Tibial artery (tissue), 4 donors: ENCODE measurements at places on chromosomes 11 and 22.

DNA sequence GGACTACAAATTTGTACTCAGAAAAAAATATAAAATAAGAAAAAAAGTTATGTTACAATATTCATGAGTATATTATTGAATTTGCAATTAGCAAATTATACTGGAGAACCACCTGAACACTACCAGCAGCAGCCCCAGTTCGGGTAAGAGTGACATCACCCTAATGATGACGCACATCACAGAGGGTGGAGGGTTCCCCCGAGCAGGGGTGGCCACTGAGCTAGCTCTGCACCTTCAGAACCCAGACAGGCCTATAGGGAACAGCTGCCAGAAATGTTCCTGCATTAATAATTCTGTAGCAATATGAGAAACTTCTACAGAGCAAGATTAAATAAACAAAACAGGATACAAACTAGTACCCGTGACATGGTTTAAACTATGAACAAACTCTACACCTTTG is 17.5 kb upstream of the ARAP1 start:
- no peak overlapping the region for H3K27ac ChIP-seq
- H3K36me3 ChIP-seq: no peaks in the 10 kb centered on the region

DNA sequence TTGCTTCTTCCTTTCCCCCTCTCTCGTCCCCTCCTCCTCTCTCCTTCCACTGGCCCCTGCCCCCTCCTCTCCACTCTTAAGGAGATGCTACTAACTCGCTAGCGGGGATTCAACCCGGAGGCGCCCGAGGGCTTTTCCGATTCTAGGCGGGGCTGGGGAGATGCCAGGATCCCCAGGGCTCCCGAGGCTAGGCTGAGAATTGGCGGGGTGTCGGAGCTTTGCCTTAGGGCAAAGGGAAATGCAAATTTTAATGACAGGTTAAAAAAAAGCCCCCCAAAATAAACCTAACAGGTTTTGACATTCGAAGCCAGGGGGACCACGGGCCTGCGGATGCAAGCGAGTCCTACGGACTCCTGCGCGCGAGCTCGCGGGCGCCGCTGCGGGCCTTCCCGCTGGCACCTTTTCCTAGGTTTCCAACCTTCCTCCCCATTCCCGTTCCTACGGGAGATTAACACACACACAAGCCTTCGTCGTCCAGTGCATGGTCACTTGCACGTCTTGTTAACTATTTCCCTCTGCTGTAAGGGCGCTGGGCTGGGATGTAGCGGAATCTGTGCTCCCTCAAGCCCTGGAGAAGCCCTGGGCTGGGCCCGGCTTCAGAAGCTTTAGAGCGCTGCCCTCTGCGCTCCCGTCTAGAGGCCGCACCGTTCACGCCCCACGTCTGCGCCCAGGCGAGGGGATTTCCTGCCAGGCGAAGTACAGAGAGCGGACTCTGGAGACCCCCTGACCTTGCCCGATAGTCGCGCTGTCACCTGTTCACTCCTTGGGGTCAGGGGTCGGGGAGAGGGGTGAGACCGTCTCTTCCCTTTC is 729 bp upstream of the ALX4 start:
- no peak overlapping the region for H3K27ac ChIP-seq
- H3K4me3 ChIP-seq: peak overlapping the region; percentile 44
- peaks cover 3% of the 10 kb centered on the region for H3K27me3 ChIP-seq
- H3K36me3 ChIP-seq: no peaks in the 10 kb centered on the region
- no peak for DNase-seq
- H3K4me1 ChIP-seq: peaks cover 24% of the 10 kb centered on the region

GRCh38 chr11:77411137-77411707 is 62.7 kb downstream of the PAK1 start:
- no peaks in the 10 kb centered on the region for H3K4me1 ChIP-seq
- DNase-seq: peak; percentile 34
- H3K4me3 ChIP-seq: peak overlapping the region; percentile 72

DNA sequence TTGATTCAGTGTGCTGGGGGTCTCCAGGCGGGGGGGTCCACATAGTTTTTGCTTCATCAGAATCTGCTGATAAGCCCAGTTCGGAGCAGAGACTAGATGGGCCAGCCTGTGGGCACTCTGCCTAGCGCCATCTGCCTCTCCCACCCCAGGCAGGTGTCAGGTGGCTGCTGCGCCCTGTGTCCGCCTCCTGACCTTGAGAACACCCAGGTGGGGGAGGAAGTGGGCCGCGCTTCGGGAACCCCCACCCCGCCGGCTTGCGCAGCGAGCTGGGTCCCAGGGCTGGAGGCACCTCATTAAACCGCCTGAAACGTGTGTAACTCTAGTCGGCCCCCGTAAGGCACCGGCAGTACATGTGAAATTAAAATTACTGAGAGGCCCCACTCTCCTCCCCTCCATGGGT is 113.6 kb downstream of the KCNQ1 start:
- H3K27ac ChIP-seq: no peak overlapping the region
- H3K36me3 ChIP-seq: no peaks in the 10 kb centered on the region
- H3K4me3 ChIP-seq: no peak overlapping the region
- H3K4me1 ChIP-seq: no peaks in the 10 kb centered on the region
- peak; percentile 50 for DNase-seq

- peaks cover 12% of the 10 kb centered on the region for H3K4me1 ChIP-seq
- no peak for DNase-seq
- peaks cover 54% of the 10 kb centered on the region for H3K36me3 ChIP-seq
- H3K27ac ChIP-seq: no peak overlapping the region
- H3K4me3 ChIP-seq: no peak overlapping the region
- H3K27me3 ChIP-seq: no peaks in the 10 kb centered on the region
These were observed 5.5 kb downstream of the RPS6KA4 start for GRCh38 chr11:64364435-64364834.

DNA sequence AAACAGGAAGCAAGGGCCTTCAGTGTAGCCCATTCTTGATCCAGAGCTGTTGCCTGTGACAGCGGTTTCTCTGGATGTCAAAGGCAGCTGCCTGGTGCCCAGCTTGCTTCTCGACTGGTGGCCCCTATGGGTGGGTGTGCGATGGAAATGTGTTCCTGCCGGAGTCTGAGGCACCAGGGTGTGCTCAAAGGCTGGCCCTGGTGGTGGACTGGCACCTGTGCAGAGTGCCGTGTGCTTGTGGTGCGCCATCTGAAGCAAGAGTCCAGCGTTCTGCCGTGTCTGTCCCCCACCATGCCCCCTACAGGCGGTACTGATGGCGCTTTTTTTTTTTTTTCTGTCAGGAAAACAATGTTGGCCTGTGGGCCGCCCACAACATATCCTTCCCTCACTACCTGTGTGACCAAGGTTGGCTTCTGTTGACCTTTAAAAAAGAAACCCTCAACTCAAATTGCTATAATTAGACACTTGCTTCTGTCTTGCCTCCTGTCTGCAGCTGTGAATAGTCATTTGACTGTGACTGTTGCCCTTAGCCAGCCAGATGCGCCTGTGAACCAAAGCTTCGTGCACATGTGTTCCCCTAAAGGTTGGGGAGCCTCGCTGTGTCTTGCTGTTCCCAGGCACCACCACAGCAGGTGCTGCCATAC is 4.7 kb upstream of the RANBP1 start:
- H3K4me1 ChIP-seq: peaks cover 3% of the 10 kb centered on the region
- H3K4me3 ChIP-seq: no peak overlapping the region
- no peak for DNase-seq
- no peak overlapping the region for H3K27ac ChIP-seq
- H3K36me3 ChIP-seq: peaks cover 99% of the 10 kb centered on the region
- no peaks in the 10 kb centered on the region for H3K27me3 ChIP-seq

DNA sequence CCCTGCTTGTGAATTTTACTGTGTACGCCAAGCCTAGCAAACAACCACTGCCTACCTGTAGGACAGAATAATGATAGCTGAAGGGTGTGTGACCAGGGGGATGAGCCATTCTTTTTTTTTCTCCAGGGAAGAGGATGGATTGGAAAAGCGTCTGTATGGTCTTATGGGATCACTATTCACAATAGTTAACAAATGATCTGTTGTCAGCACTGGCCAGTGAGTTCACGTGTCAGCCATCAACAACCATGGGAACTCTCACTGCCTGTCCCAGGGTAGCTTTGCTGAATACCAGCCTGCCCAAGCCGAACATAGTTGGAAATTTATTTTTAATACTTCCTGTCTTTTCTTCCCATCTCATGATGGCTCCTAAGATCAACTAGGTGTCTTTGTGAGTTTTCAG is 170.2 kb downstream of the ST3GAL4 start:
- H3K4me1 ChIP-seq: no peaks in the 10 kb centered on the region
- H3K36me3 ChIP-seq: no peaks in the 10 kb centered on the region
- H3K27me3 ChIP-seq: no peaks in the 10 kb centered on the region
- no peak overlapping the region for H3K27ac ChIP-seq
- DNase-seq: no peak

DNA sequence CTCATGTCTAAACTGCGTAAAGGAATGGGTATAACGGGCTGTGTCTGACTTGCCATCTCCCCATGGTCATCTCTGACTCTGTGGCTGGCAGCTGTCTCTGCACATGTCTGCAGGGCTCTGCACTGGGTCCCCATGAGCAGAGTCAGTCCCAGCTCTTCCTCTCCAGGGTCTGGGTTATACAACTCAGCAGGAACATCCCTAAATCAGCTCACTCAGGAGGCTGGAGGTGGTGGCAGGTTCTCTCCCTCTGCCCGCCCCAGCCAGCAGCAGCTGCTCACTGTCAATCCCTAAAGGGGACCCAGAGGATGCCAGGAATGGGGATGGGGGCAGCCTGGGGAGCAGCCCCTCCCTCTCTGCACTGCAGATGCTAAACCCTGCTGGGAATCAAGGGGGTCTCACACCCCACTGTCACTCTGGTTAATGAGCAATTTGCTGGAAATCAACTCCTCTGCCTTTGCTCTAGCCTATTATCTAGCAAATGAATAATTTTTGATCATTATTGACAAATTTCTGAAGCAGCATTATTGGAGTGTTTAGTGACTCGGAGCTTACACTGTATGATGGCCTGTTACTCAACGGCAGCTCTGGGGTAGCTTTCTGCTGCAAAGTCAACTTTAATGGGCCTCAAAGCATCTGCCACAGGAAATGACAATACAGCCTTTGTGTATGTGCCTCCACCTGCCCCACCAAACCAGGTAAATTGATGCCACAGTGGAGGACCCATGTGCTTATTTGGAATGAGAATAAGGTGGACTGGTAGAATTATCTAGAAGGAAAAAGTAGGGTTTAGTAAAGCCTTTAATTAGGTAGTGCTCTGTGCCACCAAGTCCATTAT is 55.7 kb upstream of the SHANK2 start:
- DNase-seq: peak; percentile 16
- H3K27me3 ChIP-seq: no peaks in the 10 kb centered on the region
- H3K27ac ChIP-seq: no peak overlapping the region
- H3K4me3 ChIP-seq: no peak overlapping the region
- no peaks in the 10 kb centered on the region for H3K4me1 ChIP-seq
- no peaks in the 10 kb centered on the region for H3K36me3 ChIP-seq

- H3K4me3 ChIP-seq: no peak overlapping the region
- no peak overlapping the region for H3K27ac ChIP-seq
- DNase-seq: no peak
- no peaks in the 10 kb centered on the region for H3K36me3 ChIP-seq
- no peaks in the 10 kb centered on the region for H3K27me3 ChIP-seq
These were observed 210.8 kb downstream of the PGR start for GRCh38 chr11:100918551-100919500.

DNA sequence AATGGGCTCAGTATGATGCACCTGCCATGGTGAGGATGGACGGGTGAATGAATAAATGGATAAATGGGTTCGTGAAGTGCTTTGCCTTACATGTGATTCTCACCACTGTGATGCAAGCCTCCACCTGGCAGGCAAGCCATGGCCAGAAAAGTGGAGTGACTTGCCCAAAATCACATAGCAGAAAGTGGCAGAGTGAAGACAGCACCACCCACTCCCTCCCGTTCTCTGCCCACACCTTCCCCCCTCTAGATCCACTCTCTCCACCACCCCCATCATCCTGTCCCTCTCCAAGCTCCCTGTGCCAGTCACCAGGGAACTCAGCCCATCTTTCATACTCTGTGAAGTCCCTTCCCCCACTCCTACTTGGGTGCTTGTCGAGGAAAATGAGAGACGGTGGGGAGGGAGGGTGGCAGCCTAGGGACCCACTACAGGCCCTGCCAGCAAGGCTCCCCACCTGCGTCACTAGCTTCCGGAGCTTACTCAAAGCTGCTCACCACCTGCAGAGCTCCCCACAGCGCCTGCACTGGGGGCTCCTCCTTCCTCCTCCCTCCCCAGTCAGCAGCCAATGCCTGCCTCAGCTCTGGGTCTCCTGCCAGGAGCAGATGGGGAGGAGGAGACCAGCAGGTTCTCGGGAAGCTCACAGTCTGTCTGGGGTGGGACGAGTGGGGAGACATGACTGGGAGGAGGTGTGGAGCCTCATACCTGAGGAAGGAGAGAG is 82.3 kb downstream of the PDE2A start:
- DNase-seq: no peak
- H3K4me3 ChIP-seq: no peak overlapping the region

DNA sequence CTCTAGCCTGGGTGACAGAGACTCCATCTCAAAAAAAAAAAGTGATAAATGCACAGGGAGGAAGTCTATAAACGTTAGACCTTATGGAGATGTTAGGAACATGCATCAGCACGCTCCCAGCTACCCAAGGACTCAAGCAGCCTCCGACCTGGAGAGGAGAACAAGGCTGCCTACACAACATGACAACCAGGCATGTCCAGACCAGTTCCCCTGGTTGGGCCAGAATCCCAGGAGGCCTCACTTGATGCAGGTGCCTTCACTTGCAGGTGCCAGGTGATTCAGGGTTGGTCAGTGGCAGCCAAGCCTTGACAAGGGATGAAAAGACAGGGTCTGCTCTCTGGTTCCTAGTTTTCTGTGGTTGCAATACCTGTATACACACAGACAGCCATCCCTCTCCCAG is 5.9 kb downstream of the RANGAP1 start:
- DNase-seq: no peak
- H3K4me1 ChIP-seq: peaks cover 7% of the 10 kb centered on the region
- no peak overlapping the region for H3K27ac ChIP-seq
- no peak overlapping the region for H3K4me3 ChIP-seq
- no peaks in the 10 kb centered on the region for H3K27me3 ChIP-seq

GRCh38 chr11:2779499-2779980 is 79.7 kb upstream of the KCNQ1OT1 start:
- H3K36me3 ChIP-seq: no peaks in the 10 kb centered on the region
- H3K27me3 ChIP-seq: no peaks in the 10 kb centered on the region
